ENCODE measurements at places on chromosomes 11 and 22.

DNA sequence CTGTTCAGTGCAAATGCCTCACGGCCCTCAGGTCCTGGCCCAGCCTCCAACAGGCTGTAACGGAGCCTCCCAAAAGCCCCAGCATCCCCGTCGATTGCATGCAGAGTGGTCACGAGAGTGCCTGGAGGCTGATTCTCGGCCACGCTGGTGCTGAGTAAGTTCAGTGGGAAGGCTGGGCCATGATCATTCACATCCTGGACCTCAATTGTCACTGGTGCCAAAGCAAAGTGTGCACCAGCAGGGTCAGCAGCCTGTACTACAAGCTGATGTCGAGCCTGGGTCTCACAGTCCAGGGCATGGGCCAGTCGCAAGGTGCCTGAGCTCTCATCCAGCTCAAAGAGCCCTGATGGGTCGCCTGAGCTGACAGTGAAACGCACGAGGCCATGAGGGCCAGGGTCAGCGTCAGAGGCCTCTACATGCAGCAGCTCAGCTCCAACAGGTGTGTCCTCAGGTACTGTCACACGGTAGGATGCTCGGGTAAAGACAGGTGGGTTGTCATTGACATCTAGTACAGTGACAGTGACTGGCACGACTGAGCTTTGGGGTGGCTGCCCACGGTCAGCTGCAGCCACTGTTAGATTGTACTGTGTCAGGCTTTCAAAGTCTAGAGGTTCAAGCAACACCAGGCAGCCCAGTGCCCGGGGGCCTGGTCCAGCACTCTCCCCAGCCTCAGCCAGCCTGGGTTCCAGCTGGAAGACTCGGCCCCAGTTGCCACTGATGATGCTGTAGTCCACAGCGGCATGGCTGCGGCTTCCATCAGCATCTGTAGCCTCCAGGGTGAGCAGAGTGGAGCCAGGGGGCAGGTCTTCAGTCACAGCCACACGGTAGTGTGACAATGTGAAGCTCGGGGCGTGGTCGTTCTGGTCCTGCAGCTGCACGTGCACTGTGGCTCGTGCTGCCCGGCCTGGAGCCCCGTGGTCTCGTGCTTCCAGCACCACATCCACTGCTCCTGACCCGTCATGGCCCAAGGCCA lies 4.5 kb upstream of the TPP1 start:
- DNase-seq: no peak

- no peak for DNase-seq
Observed at GRCh38 chr22:17113600-17113999, 7.6 kb downstream of the TMEM121B start.

DNA sequence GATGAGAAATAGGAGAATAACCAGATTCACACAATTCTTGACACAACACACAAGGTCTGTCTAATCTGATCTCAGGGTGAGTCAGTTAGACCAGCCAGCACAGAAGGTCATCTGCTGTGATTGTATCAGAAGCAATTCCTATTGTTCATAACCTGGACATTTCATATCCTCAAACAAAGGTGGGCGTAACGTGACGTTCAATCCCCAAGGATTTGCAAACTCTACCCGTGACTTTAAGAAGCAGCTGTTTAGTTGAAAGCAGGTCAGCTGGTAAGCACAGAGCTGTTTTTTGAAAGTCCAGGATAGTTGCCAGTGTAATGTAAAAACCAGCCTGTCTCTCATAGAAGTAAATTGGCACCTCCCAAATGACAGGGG lies 385.1 kb downstream of the DCDC1 start:
- DNase-seq: no peak

- no peak for DNase-seq
Observed at GRCh38 chr22:17780116-17780740, 6.0 kb upstream of the BID start.

DNA sequence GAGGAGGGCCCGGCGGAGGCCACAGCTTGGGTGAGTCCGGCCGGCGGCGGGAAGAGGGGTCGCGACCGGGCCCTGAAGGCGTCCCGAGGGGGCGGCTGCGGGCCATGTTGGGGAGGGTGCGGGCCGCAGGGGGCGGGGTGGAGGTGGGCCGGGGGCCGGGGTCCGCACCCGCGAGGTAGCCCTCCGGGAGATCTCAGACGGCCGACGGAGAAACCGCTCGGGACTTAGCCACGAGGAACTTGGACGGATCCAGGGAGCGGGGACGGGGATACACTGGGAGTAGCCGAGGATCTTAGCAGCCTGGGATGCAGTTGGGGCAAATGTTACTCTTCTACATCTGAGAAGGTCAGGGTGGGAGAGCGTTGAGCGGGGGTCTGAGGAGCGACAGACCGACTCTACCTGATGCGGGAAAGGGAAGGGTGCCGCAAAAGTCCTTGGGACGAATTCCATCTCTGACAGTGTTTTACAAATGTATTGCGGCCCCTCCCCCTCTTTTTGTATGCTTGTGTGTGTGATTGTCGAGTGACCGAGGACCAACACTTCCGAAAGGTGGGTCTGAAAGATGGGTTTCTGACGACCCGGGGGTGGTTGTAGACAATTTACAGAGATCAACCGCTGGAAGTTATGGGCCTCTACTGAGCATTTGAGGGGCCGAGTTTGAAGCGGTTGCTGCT lies 658 bp downstream of the STIP1 start:
- DNase-seq: no peak

- no peak for DNase-seq
Observed at GRCh38 chr11:76823481-76824028, 37.2 kb upstream of the ACER3 start.

- DNase-seq: no peak
Observed at GRCh38 chr11:76666408-76666807, 4.1 kb downstream of the LRRC32 start.

GRCh38 chr11:16902781-16903378 lies 111.3 kb downstream of the PLEKHA7 start:
- DNase-seq: no peak

DNA sequence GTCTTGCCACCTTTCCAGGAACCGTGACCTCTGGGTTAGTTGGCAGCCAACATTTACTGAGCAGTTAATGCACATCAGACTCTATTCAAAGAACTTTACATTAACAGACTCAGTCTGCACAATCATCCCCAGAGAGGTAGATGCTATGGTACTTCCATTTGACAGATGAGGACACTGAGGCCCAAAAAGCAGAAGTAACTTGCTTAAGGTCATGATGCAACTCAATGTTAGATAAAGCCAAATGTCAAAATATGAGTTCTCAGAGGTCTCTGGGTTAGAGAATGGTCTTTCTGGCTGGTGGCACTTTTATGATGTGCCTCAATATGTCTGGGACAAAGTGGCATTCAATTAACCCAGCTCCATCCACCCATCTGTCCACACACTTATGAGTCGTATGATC lies 450.0 kb downstream of the MIAT start:
- no peak for DNase-seq

- no peak for DNase-seq
Observed at GRCh38 chr11:131816051-131816450, 445.6 kb downstream of the NTM start.

- DNase-seq: no peak
Observed at GRCh38 chr11:27693398-27693797, 6.9 kb downstream of the BDNF start.

- DNase-seq: no peak
Observed at GRCh38 chr11:113493206-113493605, 18.0 kb upstream of the DRD2 start.

DNA sequence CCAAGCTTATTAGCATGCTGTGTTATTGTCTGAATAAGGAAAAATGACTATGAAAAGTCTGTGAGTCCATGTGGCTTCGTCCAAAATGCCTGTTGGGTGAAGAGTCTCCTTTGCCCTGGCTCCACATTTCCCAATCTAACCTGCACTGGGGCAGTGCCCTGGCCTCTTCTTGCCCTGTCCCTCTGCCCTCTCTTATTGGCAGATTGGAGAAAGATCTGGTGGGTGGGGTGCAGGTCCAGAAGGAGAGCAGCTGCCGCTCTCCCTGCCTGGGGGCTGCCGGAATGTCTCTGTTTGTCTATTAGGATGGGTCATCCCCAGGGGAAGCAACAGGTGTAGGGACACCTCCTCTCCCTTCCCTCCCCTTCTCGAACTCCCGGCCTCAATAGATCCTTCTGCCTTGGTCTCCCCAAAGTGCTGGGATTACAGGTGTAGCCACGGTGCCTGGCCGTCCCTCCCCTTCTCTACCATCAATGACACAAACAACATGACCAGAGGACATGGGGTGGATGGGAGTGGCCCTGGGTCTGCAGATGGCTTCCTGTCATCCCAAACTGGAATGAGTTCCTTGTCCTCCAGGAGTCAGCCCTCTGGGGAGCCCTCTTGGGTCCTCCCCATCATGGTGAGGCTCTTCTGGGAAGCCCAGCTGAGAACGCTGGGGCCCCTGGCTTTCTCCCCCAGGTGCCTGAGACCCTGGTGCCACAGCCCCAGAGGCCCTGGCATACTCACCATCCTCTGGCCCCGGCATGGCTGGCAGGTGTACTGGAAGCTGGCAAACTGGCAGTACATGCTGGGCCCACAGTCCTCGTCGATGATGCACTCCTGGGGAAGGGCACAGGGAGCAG lies 40.5 kb downstream of the DKK3 start:
- no peak for DNase-seq

GRCh38 chr11:58742140-58742539 lies 10.4 kb upstream of the GLYAT start:
- DNase-seq: no peak

GRCh38 chr11:31641477-31642062 lies 132.0 kb downstream of the ELP4 start:
- no peak for DNase-seq

GRCh38 chr22:19998991-19999820 lies 17.4 kb downstream of the ARVCF start:
- no peak for DNase-seq

- DNase-seq: no peak
Observed at GRCh38 chr11:119335655-119336543, 1.6 kb downstream of the RNF26 start.

DNA sequence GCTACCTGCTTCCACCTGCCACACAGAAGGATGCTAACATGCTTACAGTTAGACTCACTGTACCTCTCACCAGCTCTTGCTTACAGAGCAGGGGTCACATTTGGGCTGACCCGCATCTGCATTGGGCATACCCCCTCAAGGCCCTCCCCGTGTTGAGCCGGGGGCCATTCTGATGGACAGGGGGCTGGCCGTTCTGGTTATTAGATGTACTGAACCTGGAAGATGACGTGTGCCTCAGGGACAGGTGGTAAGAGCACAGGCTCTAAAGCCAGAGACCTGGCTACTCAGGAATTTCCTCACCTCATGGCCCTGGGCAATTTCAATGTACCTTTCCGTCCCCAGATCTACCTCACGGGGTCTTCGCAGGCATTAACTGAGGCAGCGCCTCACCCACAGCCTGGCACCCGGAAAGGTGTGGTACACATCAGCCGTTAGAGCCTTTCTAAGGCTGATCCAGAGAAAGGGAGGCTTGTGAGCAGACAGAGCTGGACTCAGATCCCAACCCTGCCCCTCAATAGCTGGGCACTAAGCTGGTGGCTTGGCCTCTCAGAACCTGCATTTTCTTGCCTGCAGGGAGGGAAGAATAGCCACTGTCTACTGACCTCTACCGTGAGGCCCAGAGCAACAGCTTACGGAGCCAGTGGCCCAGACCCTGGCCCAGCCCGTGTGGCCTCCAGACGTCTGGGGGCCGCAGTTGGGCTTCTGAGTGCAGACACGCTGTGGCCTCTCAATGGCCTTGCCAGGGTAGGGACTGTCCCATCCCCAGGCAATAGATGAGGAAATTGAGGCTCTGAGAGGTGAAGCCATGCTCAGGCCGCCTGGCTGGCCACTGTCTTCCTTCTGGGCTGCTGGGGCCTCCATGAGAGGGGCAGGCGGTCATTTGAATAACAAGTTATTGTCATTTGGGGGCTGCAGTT lies 100.6 kb downstream of the MORC2 start:
- no peak for DNase-seq

DNA sequence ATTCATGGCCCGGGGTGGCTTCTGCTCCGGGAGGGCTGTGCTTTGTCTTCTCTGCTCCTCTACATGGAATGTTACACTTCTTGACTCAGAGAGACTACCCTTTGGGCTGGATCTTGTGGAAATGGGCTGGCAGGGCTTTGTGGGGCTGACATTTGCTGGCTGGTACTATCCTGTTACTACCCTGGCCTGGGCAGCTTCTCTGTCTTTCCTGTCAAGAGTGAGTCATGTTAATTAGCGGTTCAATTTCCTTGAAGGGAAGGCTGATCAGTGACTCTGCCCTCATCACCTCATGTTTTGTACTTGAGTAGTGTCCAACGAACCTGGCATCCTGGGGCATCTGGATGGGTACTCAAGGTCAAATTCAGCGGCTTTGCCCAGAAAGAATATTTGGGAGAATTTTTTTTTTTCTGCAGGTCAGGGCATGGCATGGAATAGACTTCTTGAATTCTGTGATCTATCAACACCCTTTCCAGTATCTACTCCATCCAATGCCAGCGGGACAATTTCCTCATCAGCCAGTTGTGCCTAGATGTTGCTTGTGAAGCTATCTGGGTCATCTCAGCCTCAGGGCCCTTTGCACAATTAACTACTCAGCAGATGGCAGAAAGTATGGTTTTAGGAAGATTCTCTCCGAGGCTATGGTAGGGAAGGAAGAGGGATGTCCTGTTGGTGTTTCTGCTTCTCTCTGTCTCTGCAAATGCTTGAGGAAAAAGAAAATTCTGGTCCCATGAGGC lies 140.5 kb upstream of the PLET1 start:
- DNase-seq: no peak

DNA sequence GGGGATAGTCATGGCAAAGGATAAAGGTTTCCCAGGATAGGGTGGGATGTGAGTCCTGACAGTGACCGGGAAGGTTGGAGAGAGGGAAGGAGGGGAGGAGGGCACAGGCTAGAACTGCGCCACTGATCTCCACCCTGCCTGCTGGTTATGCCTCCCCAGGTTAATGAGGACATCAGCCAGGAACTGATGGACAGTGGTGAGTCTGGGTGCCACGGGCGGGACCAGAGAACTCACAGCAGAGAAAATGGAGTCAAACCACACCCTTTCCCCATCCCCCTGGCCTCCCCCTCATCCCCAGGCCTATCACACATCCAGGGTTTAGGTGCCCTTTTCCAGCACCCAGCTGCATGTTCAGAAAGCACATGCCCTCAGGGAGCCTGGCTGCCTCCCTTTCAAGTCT lies 10.2 kb downstream of the ANKK1 start:
- DNase-seq: no peak

GRCh38 chr11:15195454-15196200 lies 80.9 kb downstream of the INSC start:
- DNase-seq: no peak

- no peak for DNase-seq
Observed at GRCh38 chr22:32132126-32132525, 27.0 kb downstream of the C22orf42 start.

- no peak for DNase-seq
Observed at GRCh38 chr22:35517769-35518530, 22.7 kb upstream of the RASD2 start.

DNA sequence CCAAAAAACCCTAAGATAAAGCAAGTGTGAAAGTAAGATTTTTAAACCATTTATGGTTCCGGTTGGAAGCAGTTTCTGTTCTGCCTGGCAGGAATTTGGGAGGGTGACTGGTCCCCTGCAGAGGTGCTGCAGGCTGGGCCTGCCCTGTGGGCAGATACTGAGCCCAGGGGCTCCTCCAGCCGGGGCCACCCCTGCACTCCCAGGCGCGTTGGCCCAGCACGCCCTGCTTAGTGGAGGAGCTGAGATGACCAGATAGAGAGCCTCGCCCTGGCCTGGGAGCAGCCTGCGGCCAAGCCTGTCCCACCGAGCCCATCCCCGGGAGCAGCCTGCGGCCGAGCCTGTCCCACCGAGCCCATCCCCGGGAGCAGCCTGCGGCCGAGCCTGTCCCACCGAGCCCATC lies 8.0 kb downstream of the PHLDA2 start:
- no peak for DNase-seq

GRCh38 chr11:57100638-57101331 lies 81.0 kb upstream of the LRRC55 start:
- DNase-seq: no peak

- no peak for DNase-seq
Observed at GRCh38 chr11:9073466-9074225, 17.8 kb downstream of the SCUBE2 start.
